AG09309 (cell line): ENCODE measurements at places on chromosomes 3 and 15.

GRCh38 chr3:138284079-138284478 lies 45.6 kb downstream of the NME9 start:
- no peak for DNase-seq

- DNase-seq: no peak
Measured at GRCh38 chr3:177062052-177062732, 135.1 kb downstream of the TBL1XR1 start.

DNA sequence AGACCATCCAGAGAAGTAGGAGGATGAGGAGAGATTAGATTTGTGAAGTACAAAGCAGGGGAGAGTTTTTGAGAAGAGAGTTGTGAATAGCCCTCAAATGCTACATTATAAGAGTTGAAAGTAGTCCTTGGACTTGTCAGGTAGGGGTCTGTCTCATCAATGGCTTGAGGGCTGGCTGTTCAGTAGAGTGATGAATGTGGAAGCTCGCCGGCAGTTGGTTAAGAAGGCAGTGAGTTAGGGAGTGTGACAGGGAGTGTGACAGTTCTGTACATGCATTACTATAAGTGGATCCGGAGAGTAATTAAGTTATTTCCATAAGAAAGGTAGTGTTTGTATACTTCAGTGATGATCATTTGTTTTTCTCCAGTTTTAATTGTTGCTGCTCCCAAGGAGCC lies 32.5 kb downstream of the SLMAP start:
- no peak for DNase-seq

DNA sequence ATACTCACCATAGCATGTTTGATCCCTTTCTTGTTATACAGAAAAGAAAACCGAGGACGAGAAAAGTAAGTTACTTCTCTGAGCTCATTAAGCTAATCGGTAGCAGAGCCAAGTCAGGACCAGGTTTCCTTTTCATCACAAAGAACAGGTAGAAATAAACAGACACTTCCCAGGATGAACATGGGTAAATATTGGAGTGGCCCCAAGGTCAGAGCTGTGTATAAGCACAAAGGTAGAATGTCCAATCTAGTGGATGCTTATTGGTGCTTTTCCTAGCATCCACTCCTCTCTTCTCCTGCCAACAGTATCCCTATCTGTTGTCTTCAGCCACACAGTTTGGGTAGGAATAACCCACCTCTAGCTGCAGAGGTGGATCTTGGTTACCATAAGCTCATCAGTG lies 52.8 kb upstream of the THUMPD3 start:
- no peak for DNase-seq

DNA sequence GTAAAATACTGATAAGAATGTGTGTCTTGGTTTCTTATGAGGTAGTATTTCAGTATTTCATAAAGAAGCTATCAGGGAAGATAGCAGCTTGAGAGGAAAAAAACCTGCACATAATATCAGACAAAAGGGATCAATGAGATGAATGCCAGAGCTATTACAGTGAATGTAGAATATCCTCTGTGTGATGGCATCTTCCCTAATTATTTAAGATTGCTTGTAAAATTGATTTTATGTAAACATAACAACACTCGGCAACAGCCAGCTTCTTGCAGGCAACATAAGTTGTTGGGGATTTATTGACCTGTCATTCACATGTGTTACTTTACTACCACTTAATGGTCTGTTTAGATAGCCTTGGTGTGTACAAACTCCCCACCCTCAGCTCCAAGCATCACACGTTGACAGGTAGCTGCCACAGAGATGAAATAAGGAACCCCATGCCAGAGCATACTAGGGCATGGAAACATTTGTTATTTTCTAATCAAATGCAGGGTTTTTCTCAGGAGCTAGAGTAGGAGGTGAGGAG lies 49.2 kb upstream of the RARB start:
- no peak for DNase-seq

DNA sequence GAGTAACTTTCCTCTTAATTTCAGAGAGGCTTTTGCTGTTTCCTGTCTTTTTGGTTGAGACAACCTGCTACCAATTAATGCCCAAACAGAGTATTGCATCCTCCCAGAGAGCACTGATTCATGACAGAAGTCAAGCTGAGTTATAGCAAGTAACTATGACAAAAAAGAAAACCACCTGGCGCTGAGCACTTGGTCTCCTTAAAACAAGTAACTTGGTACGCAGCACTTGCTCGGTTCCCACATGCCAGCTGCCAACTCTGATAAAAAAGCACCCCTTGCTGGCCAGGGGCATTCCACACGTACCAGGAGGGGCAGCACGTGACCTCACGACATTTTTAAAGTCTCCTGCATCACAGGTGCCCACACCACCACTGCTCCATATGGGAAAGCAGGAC lies 13.5 kb upstream of the MYO5C start:
- DNase-seq: no peak

- no peak for DNase-seq
Measured at GRCh38 chr15:41881920-41882688, 11.7 kb downstream of the SPTBN5 start.

- no peak for DNase-seq
Measured at GRCh38 chr15:62475591-62475990, 310.5 kb upstream of the C2CD4B start.

DNA sequence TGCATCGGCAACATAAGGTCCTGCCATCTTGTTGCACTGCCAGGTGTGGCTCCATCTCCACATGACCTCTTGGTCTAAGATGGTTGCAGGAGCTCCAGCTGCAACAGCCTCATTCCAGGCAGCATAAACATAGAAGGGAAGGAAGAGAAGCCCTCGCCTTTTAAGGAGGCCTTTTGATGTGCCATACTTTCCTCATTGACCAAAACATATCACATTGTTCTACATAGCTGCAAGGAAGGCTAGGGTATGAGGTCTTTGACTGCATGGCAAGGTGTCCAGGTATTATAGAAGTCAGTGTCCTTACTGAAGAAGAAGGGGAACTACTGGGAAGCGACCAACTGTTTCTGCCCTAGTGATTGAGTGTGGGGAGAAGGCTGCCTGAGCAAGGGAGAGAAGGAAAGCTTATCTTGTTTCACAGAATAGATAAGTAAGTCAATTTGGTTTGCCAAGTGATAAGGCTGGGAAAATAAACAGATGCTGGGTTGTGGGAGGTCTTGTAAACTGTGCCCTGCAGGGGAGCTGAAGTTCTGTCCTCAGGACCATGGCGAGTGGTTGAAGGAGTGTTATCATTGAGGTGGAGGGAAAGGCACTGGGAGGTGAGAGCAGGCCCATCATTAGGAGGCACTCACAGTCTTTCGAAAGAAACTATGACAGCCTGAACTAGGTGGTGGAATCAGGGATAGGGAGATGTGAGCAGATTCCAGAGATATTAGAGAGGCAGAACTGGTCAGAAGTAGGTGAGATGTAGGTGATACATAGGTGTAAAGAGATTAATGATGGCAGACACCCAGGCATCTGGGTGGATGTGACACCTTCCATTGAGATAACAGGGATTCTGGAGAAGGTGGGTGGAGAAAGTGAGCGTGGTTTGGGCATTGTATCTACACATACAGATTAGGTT lies 93.8 kb upstream of the IGF1R start:
- DNase-seq: no peak

- no peak for DNase-seq
Measured at GRCh38 chr3:187066228-187066995, 72.9 kb downstream of the RPL39L start.

GRCh38 chr3:160259589-160259988 lies 34.4 kb downstream of the C3orf80 start:
- peak; percentile 8 for DNase-seq

DNA sequence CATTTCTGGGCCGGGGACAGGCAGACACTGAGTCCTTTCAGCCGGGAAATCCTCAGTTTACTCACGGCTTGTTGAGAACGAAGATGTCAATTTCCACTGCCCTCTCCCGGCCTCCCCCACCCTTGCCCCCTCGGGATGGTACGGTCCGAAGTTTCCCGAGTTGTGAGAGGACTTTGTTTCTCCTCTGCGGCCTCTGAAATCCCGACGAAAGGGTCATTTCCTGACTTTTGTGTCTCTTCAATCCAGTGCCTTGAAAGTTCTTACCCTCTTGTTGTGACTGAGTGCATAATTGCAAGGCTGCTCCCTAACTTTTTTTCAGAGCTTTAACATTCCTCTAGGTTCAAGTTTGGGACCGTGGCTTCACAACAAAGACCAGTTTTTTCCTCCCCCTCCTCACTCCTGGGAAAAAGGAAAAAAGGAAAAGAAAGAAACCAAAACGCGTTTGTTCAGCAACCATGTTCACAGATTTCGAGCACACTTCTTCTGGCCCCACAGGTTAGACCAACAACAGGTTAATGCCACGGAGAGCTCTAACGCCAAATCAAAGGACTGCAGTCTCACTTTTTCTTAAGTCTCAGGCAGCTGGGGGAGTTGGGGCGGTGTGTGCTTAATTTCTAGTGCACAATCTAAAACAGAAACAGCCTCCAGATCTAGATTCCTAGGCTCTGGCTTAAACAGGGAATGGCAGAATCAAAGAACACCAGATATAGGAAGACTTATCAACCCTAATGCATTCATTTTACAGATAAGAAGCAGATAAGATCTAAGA lies 138.9 kb downstream of the TMCO5A start:
- DNase-seq: no peak

- no peak for DNase-seq
Measured at GRCh38 chr3:168828014-168828413, 732.3 kb upstream of the GOLIM4 start.

GRCh38 chr3:187971629-187972028 lies 182.3 kb upstream of the LPP start:
- no peak for DNase-seq

- DNase-seq: no peak
Measured at GRCh38 chr3:171358181-171358880, 101.9 kb downstream of the TNIK start.

GRCh38 chr15:69305204-69305931 lies 6.7 kb downstream of the PAQR5 start:
- DNase-seq: peak; percentile 69

DNA sequence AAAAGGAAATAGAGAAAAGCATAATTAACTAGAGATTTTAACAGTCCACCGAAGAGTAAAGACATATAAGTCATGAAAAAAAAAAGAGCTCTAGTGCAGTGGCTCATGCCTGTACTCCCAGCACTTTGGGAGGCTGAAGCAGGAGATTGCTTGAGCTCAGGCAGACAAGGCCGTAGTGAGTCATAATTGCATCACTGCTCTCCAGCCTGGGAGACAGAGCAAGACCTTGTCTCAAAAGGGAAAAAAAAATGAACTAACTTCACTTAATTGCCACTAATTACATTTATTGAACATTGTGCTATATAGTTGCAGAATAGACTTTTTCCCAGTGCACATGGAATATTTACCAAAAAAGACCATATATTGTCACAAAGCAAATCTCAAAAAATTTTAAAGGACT lies 221.8 kb downstream of the CBLB start:
- peak; percentile 77 for DNase-seq

GRCh38 chr15:97961067-97961954 lies 808 bp downstream of the ARRDC4 start:
- DNase-seq: no peak

DNA sequence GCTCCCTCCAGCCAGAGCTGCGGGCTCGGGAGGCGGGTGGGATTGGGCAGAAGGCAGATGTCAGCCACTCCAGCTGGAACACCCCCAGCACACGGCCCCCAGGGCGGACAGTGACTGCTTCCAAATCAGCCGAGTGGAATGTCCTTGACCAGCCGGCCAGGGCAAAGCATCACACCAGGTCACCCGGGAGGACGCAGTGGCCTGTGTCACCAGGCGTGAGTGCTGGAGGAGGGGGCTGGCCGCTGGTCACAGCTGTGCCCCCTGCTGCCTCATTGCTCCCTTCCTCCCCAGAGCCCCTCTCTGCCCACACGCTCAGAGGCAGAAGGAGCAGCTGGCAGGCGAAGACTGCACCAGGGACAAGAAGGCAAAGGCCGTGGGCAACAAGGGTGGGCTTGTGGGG lies 33.5 kb downstream of the NTRK3 start:
- DNase-seq: no peak

- no peak for DNase-seq
Measured at GRCh38 chr3:97121386-97121785, 307.0 kb downstream of the EPHA6 start.

DNA sequence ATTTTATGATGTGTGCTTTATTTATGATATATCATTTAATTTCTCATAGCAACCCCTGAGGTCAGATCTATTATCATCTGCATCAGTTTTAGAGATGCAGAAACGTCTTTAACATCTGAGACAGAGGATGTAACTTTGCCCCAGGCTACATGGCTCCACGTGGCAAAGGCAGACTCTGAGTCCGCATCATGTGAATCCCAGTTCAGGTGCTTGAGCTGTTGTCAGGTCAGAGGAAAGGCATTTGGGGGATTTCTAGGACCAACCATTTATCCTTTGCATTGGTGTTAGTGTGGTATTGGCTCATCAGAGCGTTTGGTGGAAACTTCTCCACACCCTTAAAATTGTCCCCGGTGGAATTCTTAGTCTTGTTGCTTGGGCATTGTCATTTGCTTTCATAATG lies 10.8 kb downstream of the CACNA2D3 start:
- DNase-seq: no peak

DNA sequence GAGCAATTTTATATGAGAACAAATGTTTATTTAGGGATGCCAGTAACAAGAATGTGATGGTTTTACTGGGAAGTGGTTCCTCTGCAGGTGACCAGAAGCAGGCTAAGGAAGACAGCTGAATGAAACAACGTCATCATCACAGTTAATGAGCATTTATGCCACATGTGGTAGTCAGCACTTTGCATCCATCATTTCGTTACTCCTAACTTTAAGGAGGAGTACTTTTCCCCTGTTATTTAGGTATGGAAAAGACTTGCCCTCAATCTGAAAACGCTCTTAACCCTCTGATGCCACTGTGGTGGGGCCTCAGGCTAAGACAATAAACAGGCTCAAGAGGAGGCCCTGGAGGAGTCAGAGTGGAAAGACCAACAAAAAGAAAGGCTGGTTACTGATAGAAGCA lies 31.2 kb downstream of the INTS14 start:
- no peak for DNase-seq

GRCh38 chr15:74403991-74404563 lies 29.7 kb downstream of the SEMA7A start:
- no peak for DNase-seq

GRCh38 chr15:76764004-76764403 lies 141.1 kb downstream of the SCAPER start:
- DNase-seq: no peak

- no peak for DNase-seq
Measured at GRCh38 chr3:134228035-134228434, 22.6 kb downstream of the RYK start.
